ENCODE measurements at places on chromosomes 11 and 22.

DNA sequence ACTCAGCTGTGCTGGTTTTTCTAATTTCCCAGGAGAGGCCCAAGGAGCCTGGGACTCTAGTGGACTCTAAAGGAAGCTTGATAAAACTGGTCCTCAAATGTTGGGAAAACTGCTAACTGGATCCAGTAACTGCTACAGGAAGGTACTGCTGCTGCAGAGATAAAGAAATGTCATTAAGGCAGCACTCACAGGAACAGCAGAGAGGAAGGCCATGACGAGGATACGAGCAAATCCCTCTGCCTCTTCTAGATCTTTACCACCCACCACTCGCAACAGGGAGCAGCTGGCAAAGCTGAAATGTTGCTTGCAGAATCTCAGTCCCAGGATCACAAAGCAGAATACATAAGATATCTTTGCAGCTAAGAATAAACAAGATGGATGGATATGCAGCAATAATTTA is 23.5 kb downstream of the TTC28 start:
- no peak for DNase-seq

DNA sequence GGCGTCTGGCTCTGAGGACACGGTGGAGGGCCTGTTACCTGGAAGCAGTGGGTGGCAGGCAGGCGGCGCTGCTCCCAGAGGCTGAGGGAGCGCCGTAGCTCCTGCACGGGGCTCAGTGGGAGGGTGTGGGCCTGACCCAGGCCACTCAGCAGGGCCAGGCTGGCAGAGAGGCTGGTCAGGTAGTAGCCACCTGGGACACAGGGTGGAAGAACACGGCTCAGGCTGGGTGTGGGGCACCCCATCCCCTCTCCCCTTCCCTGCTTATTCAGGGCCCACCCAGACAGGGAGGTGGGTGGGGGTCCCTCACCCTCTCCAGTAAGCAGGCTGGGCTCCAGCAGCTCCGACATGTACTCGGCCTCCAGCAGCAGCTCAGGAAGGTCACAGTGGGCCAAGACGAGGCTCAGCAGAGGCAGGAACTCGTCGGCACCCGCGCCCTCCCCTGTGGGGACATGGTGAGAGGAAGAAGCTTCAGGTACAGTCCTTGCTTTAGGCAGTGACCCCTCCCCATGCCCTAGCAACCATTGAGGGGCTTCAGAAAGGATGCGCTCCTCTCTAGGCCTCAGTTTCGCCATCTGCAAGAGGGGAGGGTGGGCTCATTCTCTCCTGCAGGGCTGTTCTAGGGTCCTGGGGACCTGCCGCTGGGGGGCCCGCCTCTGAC is 2.9 kb downstream of the RIN1 start:
- peak; percentile 70 for DNase-seq

GRCh38 chr11:3165916-3166267 is 782 bp upstream of the OSBPL5 start:
- no peak for DNase-seq

DNA sequence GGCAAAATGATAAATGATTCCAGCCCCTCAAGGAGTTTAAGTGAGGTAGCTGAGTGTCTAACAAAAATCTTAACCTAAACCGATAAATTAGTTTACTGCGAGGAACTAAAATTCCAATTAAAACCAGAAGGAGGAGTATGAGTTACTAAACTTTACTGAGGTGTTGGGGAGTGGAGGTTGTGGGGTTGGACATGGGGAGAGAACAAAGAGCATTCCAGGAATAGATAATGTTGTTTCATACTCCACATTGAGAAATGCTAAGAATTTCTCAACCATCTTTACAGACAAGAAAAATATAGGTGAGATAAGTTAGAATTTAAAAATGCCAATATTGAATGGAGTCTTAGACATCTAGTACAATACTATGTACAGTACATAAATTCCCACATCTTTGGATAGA is 488.6 kb downstream of the METTL15 start:
- DNase-seq: no peak

- no peak for DNase-seq
Measured at GRCh38 chr11:28836285-28837081, 728.3 kb downstream of the METTL15 start.

Data from upper lobe of left lung (tissue), 6 donors.